Kidney epithelial cell (primary cell): ENCODE measurements at places on chromosomes 13 and 19. TPM values are rescaled to one million over a fixed set of nuclear protein-coding genes. Genes with fewer than 3 reads are reported as not detected.

Gene CYP4F2
- total RNA-seq, result not detected in 2 replicates

Gene ZNF714
- 4.7 and 8.6 TPM in 2 replicates for total RNA-seq

Gene TNFSF11
- total RNA-seq, result 0.14 and 0.46 TPM in 2 replicates

Gene MBD3L3
- total RNA-seq, result not detected in 2 replicates

Gene ZNF66
- 2.4 and 2.9 TPM in 2 replicates for total RNA-seq

Gene UPK1A
- not detected in 2 replicates for total RNA-seq

Gene RNF225
- total RNA-seq, result not detected in 2 replicates

Gene DENND1C
- total RNA-seq, result 1.6 and 4.6 TPM in 2 replicates

Gene ZIM2
- total RNA-seq, result 0.07 TPM in 1 of 2 replicates, not detected in the other

Gene CEACAM3
- total RNA-seq, result not detected in 2 replicates

Gene PSG3
- total RNA-seq, result not detected in 2 replicates

Gene COX7A1
- total RNA-seq, result 1.0 and 1.4 TPM in 2 replicates

Gene ZGLP1
- 2.3 and 2.9 TPM in 2 replicates for total RNA-seq

Gene SERPINE3
- not detected in 2 replicates for total RNA-seq

Gene SOHLH2
- 0.07 TPM in 1 of 2 replicates, not detected in the other for total RNA-seq

Gene KLF1
- not detected in 2 replicates for total RNA-seq

Gene CCNE1
- total RNA-seq, result 2.5 and 5.3 TPM in 2 replicates

Gene PPP1R13L
- total RNA-seq, result 30.9 and 34.5 TPM in 2 replicates

Gene CDX2
- not detected in 2 replicates for total RNA-seq

Gene CALR3
- total RNA-seq, result not detected in 2 replicates

Gene C19orf67
- not detected in 2 replicates for total RNA-seq

Gene COQ8B
- 20.0 and 30.4 TPM in 2 replicates for total RNA-seq

Gene PSG5
- total RNA-seq, result 0.34 and 0.96 TPM in 2 replicates

Gene PTBP1
- total RNA-seq, result 268 and 349 TPM in 2 replicates

Gene LRRC63
- 0.34 and 0.42 TPM in 2 replicates for total RNA-seq

Gene SRRM5
- 0.46 TPM in 1 of 2 replicates, not detected in the other for total RNA-seq

Gene C1QTNF9
- total RNA-seq, result not detected in 2 replicates

Gene CTXN1
- 15.7 and 16.1 TPM in 2 replicates for total RNA-seq

Gene KIR2DL1
- not detected in 2 replicates for total RNA-seq

Gene PSG11
- not detected in 2 replicates for total RNA-seq

Gene FGF9
- 0.21 and 0.33 TPM in 2 replicates for total RNA-seq

Gene PSPN
- total RNA-seq, result 1.5 TPM in 2 replicates

Gene SERP2
- total RNA-seq, result 5.1 and 9.7 TPM in 2 replicates

Gene PDE4A
- 1.7 and 1.8 TPM in 2 replicates for total RNA-seq

Gene MCEMP1
- not detected in 2 replicates for total RNA-seq

Gene CBARP
- 5.1 and 10.5 TPM in 2 replicates for total RNA-seq

Gene KASH5
- total RNA-seq, result 0.07 TPM in 1 of 2 replicates, not detected in the other

Gene GAPDHS
- not detected in 2 replicates for total RNA-seq

Gene SLC7A10
- total RNA-seq, result not detected in 2 replicates

Gene PDE4C
- 0.34 and 0.42 TPM in 2 replicates for total RNA-seq

Gene CERS4
- total RNA-seq, result 47.4 and 49.8 TPM in 2 replicates

Gene BRSK1
- 4.7 and 6.0 TPM in 2 replicates for total RNA-seq

Gene PRSS57
- not detected in 2 replicates for total RNA-seq

Gene LYPD3
- total RNA-seq, result 0.33 and 0.62 TPM in 2 replicates

Gene LRRC25
- total RNA-seq, result 0.08 and 0.14 TPM in 2 replicates

Gene CCDC61
- total RNA-seq, result 7.1 and 9.7 TPM in 2 replicates

Gene SERTAD1
- 12.3 and 13.6 TPM in 2 replicates for total RNA-seq

Gene WDR88
- not detected in 2 replicates for total RNA-seq

Gene MADCAM1
- total RNA-seq, result 0.14 and 0.46 TPM in 2 replicates

Gene TEKTIP1
- total RNA-seq, result not detected in 2 replicates

Gene CCDC169
- total RNA-seq, result 3.8 and 7.3 TPM in 2 replicates

Gene CLEC11A
- 6.0 and 12.4 TPM in 2 replicates for total RNA-seq

Gene TNFRSF19
- 31.3 and 38.5 TPM in 2 replicates for total RNA-seq

Gene FARP1
- total RNA-seq, result 135 and 147 TPM in 2 replicates

Gene IGFL2
- total RNA-seq, result not detected in 2 replicates

Gene GIPC3
- 0.21 TPM in 1 of 2 replicates, not detected in the other for total RNA-seq

Gene ICAM4
- total RNA-seq, result 0.13 TPM in 1 of 2 replicates, not detected in the other

Gene KLK12
- total RNA-seq, result not detected in 2 replicates

Gene TMEM59L
- 3.8 and 6.5 TPM in 2 replicates for total RNA-seq

Gene SCGB2B2
- 0.38 and 0.62 TPM in 2 replicates for total RNA-seq
